GM12892 (cell line): ENCODE measurements at places on chromosomes 12 and 14.

- no peak for DNase-seq
Measured at GRCh38 chr12:77599782-77600467, 230.8 kb upstream of the NAV3 start.

DNA sequence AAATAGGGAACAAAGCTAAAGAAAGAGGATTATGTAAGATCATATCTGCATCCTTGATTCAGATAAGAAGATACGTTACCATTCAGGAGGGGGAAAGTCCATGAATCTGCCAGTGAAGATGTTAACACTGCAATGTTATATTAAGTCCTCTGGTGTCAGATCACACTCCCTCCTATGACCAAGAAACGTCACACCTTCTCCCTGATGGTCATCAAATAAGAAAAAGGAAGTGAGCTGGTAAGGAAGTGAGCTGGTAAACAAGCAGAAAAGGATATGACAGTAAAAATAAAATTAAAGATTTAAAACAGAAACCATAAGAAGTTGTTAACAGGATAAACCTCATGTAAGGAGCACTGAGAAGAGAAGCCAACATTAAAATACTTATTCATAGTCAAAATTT lies 340.2 kb downstream of the SEC23A start:
- no peak for DNase-seq

GRCh38 chr12:69471667-69472385 lies 1.6 kb downstream of the FRS2 start:
- DNase-seq: no peak

GRCh38 chr12:49961993-49962764 lies 507 bp downstream of the AQP5 start:
- DNase-seq: no peak

- no peak for DNase-seq
Measured at GRCh38 chr14:32657081-32657480, 281.6 kb upstream of the NPAS3 start.

DNA sequence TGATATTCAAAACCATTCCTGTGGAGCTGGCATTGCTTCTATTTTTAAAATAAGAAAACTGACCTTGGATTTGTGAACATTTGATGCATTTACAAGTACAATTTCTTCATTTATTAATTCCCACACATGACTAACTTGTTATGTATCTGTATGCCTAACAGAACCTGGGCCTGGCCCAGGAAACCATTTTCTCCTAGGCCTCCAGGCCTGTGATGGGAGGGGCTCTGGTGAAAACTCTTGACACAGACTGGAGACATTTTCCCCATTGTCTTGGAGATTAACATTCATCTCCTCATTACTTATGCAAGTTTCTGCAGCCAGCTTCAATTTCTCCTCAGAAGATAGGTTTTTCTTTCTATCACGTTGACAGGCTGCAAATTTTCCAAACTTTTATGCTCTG lies 42.0 kb downstream of the GLIPR1L2 start:
- no peak for DNase-seq

GRCh38 chr12:49138587-49138986 lies 7.4 kb upstream of the TUBA1B start:
- DNase-seq: no peak

DNA sequence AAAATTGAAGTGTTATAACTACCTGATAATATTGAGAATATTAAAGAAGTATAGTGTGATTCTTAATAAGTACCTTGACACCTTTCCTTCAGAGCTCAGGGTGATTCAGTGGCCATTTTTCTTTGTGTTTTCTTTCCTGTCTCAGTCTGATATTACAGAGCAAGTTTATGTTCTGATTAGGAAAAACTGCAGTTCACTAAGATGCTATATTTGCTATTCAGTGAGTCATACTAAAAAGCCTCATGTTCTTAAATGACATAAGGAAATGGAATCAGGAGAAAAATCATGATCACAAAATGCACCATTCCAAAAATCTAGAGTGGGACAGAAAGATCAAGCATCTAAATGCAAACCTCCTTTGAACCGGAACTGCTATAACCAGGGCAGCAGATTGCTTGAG lies 390.6 kb upstream of the ATP2B1 start:
- no peak for DNase-seq

- no peak for DNase-seq
Measured at GRCh38 chr14:80491131-80491530, 279.8 kb upstream of the DIO2 start.

DNA sequence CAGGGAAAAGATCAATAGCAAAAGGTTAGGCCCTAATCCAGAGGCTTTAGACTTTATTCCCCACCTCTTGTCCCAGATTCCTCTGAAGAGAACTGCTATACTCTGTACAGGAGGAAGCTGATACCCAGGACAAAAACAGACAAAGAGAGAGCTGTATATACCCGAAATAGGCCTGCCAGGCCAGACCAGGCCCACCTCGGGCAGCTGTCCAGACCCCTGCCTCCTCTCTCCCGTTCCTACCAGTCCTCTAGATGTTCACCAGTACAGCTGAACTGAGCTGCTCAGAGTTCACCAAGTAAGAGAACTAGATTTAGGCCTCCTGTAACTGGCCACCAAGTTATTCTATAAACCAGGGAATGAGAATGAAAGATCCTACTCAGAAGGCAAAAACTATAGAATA lies 4.7 kb downstream of the CHD4 start:
- DNase-seq: no peak

GRCh38 chr12:52759695-52760094 lies 17.4 kb downstream of the KRT76 start:
- DNase-seq: no peak

GRCh38 chr12:29544428-29545101 lies 47.1 kb upstream of the OVCH1 start:
- DNase-seq: no peak

- no peak for DNase-seq
Measured at GRCh38 chr14:59343585-59343984, 121.6 kb downstream of the GPR135 start.

DNA sequence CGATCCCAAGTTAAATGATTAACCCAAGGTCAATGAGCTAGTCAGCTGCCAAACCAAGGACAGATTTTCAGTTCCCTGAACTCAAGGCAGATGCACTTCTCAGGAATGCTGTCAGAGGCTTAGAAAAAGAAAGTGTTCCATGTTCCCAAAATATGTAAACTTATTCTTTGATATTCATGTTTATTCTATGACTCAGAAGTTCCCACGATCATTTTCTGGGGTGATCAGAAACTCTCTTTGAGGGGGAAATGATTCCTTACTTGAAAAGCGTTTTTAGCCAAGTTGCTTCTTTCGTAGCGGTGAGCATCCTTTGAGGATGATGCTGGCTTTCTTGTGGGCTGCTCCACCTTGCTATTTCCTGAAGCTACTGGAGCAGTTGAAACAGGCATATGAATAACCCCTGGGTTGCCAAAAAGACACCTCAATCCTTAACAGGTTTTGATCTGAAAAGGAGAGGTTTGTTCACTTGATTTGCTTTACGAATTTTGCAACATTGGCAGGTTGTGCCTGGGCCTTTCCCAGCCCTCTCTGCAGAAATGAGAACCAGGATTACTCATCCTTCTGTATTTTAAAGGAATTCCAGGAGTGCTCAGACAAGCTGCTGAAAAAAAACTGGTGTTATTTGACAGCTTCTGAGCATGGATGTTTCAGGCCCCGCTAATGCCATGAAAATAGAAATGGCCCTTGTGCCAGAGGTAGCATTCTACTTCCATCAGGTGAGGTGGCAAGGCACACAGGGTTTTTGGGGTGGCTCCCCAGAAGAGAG lies 121.4 kb upstream of the HIF1A start:
- DNase-seq: no peak

- DNase-seq: no peak
Measured at GRCh38 chr12:38949363-38949762, 44.0 kb upstream of the CPNE8 start.

GRCh38 chr12:104680491-104680890 lies 223.7 kb downstream of the CHST11 start:
- no peak for DNase-seq

- DNase-seq: no peak
Measured at GRCh38 chr12:109387425-109388166, 39.9 kb downstream of the MYO1H start.

GRCh38 chr12:27081668-27082111 lies 688 bp downstream of the C12orf71 start:
- DNase-seq: no peak

GRCh38 chr12:105020241-105020962 lies 34.3 kb downstream of the NOPCHAP1 start:
- no peak for DNase-seq
